ENCODE measurements at places on chromosomes 7 and 10.

- DNase-seq, result no peak
These were observed 87.8 kb downstream of the GLCCI1 start for GRCh38 chr7:8056439-8056838.

- DNase-seq, result no peak
These were observed 49.6 kb upstream of the PDCD4 start for GRCh38 chr10:110822035-110822711.

- no peak for DNase-seq
These were observed 72.5 kb upstream of the GSDME start for GRCh38 chr7:24829787-24830186.

- no peak for DNase-seq
These were observed 65.9 kb upstream of the CC2D2B start for GRCh38 chr10:95841661-95842498.

GRCh38 chr7:148356303-148356702 is 234.3 kb upstream of the C7orf33 start:
- peak; percentile 85 for DNase-seq

DNA sequence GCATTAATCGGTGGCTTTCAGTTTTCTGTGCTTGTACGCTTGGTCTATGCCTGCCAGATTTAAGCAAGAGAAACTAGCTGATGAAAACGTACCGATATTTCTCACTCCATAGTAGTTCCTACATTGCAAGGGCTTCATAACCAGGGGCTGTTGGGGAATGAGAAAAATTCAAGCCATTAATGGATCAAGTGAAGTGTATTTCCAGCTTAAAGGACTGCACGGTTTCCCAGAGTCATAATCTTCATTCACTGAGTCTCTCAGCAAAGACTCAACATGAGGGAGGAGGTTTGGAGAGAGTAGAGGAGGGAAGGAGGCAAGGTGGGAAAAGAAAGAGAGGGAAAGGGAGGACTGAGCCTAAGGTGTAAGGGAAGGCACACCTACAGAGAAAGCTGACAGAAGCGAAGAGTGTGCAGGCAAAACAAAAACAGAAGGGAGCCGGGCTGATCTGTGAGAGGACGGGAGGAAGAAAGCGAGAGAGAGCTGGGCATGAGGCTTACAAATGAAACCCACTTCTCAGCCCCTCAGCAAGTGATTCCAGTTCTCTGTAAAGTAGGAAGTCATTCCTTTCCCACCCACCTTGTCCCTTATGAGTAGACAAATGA is 625 bp downstream of the GIMAP2 start:
- DNase-seq, result no peak

GRCh38 chr7:16068183-16068582 is 353.2 kb downstream of the CRPPA start:
- DNase-seq, result no peak

DNA sequence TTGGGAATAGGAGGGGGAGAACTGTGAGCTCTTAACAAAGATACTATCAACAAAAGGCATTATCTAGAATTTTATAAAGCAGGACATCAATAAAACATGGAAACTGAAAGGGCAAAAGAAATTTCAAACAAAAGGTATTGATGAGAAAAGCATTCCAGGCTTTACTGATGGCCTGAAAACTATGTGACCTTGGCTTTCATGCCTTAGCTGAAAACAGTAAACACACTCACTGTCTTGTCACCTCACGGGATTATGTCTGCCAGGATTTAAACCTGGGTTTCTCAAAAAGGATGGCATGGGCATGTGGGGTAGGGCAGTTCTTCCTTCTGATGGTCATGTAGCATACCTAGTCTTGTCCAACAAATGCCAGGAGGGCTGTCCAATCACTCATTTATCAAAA is 22.9 kb downstream of the DOCK4 start:
- no peak for DNase-seq

DNA sequence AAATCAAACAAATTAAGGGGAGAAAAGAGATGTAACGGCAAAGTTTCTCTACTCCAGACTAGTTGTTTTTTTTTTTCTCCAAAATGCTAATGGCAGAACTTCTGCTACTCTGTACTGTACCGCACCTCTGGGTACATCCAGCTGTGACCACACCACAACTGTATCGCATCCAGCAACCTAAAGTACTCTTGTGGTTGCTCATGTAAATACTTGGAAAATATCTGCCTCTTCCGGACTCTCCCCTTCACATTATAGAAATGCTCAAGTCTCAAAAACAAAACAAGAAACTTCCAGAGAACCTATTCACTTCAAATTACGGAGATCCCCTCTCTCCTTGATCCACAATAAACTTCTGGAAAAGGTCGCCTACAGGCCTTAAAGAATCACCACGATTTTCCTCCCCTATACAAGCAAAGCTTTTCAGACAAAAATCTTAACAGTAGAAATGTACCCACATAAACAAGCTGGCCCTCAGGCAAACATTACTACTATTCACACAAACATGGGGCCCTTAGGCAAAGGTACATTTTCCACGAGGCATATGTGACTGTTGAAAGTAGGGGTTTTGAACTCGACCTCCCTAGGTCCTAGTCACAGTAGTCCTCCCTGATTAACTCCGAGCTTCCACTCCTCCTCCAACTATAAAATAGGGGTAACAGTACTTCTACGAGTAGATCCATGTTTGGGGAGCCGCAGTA is 222.9 kb upstream of the MKLN1 start:
- DNase-seq, result no peak

DNA sequence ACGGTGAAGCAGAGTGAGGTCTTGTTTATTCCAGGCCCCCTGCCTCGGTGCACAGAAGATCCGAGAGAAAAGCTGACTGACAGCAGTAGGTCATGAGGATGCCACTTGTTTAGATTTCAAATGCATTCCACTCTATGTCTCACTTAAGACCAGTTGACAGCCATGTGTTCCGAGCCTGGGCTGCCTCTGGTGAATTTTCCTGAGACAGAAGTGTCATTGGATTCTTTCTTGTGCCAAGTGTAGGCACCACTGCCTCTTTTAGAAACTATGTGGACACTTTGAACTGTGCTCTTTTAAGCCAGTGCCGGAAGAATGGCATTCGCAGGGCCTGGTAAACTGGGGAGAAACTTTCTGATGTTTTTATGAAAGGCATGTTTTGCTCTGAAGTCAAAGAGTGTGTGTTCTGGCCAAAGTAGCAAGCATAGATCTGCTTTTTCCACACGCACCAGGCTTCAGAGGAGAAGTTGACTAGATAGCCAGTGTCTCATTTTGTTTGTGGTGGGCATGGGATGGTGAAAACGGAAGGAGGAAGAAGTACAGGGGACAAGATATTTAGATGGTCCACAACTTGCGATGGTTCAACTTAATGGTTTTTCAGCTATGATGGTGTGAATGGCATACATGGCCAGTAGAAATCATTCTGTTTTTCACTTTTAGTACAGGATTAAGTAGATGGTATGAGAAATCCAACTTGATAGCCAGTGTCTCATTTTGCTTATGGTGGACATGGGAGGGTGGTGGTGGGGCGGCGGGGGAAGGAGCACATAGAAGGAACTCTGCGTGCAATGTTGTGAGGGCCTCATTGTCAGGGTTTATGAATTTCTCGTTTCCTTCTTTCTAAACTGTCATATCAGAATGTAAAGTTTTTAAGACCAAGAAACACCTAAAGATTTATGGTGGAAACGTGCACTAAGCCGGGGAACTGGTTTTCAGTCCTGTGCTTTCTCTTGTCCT is 41.5 kb downstream of the CYP17A1 start:
- DNase-seq, result no peak

GRCh38 chr7:156220078-156220605 is 407.9 kb upstream of the SHH start:
- no peak for DNase-seq

DNA sequence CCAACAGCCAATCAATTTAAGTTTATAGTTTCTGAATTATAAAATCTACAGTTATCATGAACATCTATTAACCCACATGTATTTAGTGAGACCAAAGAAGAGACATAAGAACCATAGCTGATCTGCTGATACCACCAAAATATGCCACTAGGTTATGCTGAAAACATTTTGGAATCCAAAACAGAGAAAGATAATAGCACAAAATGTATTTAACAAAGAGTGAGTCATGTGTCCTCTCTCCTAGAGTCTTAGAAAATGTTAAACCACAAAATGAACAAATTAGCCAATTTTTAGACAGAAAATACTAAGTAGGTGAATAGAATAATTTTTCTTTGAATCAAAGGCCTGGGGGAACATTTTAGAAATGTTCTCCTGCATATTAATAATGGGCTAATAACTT is 527.5 kb downstream of the GPAM start:
- no peak for DNase-seq

DNA sequence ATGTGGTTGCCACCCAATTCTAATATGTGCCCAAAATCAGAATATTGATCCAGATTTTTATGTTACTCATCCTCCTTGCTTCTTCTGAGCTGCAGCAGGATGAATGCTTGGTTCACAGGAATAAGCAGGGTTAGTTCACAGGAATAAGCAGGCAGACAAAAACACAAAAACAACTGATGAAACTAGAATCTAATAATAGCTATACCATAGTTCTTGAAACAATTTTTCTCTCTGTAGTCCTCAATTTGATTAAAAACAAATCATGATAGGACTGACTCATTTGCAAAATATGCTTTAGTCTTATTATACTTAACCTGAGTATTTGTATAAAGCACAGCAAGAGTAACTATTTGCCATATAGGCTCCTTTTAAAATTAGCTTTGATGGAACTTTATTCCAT is 24.4 kb upstream of the ARHGAP12 start:
- no peak for DNase-seq

DNA sequence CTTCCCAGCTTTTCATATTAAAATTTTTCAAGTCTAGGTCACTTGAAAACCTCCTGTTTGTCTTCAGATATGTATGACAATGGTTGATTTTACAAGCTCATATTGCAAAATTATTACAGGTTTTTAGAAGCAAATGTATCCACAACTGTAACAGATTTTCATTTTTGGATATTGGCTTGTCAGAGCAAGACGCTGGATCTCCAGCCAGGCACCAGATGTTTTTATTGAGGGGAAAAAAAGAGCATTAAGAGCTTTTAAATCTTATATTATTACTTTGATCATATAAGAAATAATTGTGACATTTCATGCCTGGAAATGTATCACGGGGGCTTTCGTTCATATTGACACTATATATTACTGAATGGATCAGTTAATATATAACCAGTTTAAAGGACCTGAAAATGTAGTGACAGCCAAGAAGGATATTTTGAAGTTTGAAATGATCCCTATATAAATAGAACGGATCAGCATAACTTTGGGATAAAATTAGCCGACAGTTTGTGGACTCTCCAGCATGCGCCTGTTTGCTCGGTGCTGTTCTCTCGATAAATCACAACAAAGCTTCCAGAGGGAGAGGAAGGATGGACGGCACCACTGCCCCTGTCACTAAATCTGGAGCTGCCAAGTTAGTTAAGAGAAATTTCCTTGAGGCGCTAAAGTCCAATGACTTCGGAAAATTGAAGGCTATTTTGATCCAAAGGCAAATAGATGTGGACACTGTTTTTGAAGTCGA is at the start of gene ASB4:
Gene ASB4 (plus strand): TSS at position 553 of the 733 bp plus-strand sequence. CDS start 29 bp downstream, at position 582.
- no peak for DNase-seq

- DNase-seq, result no peak
These were observed 45.1 kb downstream of the PTN start for GRCh38 chr7:137298464-137298794.

- no peak for DNase-seq
These were observed 300.5 kb downstream of the HGF start for GRCh38 chr7:81469153-81469868.

DNA sequence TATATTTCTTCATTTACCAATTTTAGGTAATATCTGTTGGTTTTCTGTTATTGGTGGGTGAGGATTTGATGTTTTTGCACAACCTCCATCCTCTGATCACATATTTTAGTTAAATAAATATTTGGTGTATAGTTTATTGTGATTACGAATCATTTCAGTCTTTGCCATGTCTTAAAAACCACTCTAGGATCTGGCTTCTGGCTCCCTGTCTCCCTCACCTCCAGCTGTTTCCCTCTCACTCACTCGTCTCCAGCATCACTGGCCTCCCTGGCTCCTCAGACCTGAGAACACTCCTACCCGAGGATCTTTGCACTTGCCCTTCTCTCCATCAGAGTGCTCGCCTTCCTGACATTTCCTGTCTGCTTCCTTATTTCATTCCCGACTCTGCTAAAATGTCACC is 50.7 kb upstream of the NRF1 start:
- no peak for DNase-seq

GRCh38 chr10:29068302-29068701 is 220.6 kb upstream of the LYZL1 start:
- DNase-seq, result no peak

DNA sequence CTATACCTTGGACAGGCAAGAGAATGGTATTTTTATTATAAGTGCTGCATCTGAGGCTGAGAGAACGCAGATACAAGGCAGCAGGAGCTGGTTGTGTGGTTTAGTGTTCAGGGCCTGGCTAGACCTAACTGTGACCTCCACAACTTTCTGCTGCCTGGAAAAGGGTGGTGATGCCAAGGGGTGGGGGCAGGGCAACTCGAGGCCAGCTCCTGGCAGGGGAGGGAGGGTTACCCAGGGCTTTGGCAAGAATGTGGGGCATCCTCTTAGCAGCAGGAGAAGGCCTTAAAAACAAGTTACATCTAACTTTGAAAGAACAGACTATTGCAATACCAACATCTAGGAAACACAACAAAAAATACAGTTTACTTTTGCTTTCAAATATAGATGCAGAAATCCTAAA is 13.0 kb downstream of the MXI1 start:
- no peak for DNase-seq

- no peak for DNase-seq
These were observed 73.3 kb downstream of the ZMIZ1 start for GRCh38 chr10:79142064-79142491.

DNA sequence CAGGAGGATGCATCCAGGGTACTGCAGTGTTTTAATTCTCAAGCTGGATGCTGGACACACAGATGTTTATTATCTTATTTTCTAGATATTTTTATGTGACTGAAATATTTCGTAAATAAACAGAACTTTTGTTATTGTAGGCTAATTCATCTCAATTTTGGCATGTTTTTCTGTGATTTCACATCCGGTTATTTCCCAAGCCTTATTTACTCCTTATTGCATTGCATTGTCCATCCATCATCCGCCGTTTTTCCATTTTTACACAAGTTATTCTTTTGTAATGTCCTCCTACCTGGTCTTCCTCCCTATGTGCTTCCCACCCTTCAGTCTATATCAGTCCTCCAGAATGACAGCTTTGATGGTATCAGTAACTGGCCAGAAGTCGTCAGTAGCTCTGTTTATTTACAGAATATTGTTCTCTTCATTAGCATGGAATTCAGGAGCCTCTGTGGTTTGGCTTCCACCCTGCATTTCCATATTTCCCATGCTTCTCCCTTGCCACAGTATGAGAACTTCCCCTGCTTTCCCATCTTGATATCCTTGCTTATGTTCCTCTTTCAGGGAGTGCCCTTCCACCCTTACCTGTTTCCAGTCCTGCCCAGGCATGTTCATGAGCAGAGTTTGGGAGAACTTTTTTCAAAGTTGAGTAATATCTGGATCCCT is 16.1 kb downstream of the GNAI1 start:
- DNase-seq, result no peak

- DNase-seq, result peak; percentile 72
These were observed 200.3 kb downstream of the LSM5 start for GRCh38 chr7:32289651-32290414.

DNA sequence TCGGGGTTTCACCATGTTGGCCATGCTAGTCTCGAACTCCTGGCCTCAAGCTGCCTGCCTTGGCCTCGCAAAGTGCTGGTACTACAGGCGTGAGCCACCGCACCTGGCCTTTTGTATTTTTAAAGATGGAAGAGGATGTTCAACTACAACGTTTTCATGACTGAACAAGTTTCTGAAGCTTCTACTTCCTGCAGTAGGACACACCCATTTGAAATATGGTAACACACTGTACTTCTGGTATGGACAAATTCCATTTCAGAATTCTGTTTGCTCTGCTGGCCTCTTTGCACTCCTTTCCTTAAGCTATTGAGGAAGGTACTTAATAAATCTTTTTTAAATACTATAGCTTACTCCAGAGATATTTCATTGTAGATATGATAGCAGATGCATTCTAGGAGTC is 10.9 kb upstream of the CDK1 start:
- DNase-seq, result no peak

Data from Right ventricle myocardium inferior (tissue), 1 donor.